Anterior cingulate cortex (tissue), 58 donors: ENCODE measurements at places on chromosomes 7 and 10.

DNA sequence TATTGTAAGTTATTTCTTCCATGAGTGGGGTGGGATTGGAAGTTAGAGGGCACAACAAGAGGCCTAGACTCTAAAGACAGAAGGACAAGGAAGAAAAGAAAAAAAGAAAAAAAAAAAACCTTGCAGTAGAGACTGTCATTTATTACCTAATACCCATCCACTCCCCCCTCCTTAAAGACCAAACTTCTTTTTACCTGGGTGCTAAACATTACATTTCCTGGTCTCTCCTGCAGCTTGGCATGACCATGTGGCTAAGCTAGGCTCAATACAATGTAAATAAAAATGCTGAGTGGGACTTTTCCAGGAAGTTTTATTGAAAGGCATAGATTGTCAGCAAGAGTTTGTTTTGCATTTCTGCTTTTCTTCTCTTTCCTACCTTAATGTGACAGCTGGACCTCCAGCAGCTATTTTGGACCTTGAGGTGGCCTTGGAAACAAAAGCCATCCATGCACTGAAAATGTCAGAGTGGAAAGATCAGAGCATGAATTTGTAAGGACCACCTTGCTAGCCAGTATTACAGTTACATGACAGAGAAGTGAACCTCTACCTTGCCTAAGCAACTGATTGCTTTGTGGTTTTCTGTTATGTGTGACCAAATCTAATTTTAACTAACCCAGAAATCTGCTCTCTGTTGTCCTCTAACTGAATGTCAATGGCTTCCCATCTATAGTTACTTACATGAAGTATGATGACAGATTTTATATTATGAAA is 81.3 kb upstream of the SFMBT2 start:
- no peak for DNase-seq

- DNase-seq = peak; percentile 27
These were observed 2.3 kb downstream of the LRRTM3 start for GRCh38 chr10:66927971-66928770.

GRCh38 chr7:17038160-17038782 is 156.5 kb upstream of the AGR3 start:
- no peak for DNase-seq

GRCh38 chr7:74606101-74606908 is 51.2 kb upstream of the GTF2I start:
- DNase-seq = peak; percentile 66

DNA sequence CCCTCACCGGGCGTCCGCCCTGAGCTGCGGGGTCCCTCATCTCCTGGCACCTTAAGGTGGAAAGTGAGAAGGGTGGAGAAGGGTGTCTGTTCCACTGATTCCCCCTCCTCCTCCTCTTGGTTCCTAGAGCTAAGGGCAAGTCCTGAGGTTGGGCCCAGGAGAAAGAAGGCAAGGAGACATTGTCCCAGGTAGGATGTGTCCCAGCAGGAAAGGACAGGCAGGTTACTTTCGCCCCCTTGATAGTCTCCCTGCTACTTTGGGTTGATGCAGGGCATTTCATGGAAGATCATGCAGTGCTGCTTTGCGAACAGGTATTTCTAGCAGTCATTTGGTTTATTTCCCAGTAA is 582 bp downstream of the STEAP2 start:
- DNase-seq = no peak

GRCh38 chr10:30160271-30160982 is 101.0 kb upstream of the JCAD start:
- no peak for DNase-seq

DNA sequence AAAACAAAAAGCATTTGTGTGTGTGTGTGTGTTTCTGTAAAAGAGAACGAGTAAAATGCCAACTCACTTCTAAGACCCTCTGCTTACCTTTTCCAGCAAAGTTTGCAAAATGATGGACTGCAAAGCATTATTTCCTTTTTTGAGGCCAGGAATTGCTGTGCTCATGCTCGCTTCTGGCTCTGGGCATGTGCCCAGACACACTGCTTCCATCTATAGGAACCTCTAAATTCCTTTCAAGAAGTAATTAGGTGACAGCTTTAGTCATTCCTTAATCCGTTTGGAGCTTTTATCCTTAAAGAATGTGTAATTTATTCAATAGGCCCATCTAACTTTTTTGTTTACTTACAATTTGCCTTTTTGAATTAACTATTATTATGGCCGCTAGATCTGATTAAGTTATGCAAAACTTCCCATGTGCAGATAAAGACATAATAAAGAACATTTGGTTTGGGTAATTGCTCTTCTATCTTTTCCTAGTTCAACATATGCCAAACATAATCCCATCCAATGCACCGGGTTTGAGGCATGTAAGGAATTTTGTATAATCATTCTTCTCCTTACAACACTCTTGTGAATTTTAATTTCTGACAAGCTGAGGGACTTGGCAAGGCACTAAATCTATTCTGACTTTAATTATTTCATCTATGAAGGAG is 34.7 kb downstream of the A1CF start:
- DNase-seq = no peak

- no peak for DNase-seq
These were observed 44.3 kb downstream of the TRRAP start for GRCh38 chr7:98922392-98923187.

DNA sequence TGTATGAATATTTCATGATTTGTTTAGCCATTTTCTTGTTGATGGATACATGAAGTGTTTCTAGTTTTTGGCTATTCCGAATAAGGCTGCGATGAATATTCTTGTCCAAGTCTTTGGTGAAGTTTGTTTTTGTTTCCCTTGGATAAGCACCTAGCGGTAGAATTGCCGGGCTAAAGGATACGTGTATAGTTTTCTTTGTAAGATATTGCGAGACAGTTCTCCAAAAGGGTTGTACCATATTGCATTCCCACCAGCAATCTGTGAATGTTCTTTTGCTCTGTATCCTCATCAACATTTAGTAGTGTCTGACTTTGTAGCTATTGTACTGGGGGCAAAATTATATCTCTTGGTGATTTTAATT is 142.6 kb downstream of the DOCK1 start:
- no peak for DNase-seq

- DNase-seq = no peak
These were observed 26.6 kb downstream of the INPP5A start for GRCh38 chr10:132564249-132564605.

GRCh38 chr7:83469076-83469475 is 179.9 kb downstream of the SEMA3E start:
- no peak for DNase-seq

GRCh38 chr7:94045581-94045980 is 41.4 kb upstream of the BET1 start:
- no peak for DNase-seq

- no peak for DNase-seq
These were observed 199.9 kb upstream of the DPP6 start for GRCh38 chr7:153852261-153852660.

- no peak for DNase-seq
These were observed 2.6 kb upstream of the MBL2 start for GRCh38 chr10:52775132-52775647.

- no peak for DNase-seq
These were observed 439.6 kb downstream of the GLRX3 start for GRCh38 chr10:130575756-130576285.

GRCh38 chr7:129115676-129116075 is 28.8 kb upstream of the TSPAN33 start:
- no peak for DNase-seq

DNA sequence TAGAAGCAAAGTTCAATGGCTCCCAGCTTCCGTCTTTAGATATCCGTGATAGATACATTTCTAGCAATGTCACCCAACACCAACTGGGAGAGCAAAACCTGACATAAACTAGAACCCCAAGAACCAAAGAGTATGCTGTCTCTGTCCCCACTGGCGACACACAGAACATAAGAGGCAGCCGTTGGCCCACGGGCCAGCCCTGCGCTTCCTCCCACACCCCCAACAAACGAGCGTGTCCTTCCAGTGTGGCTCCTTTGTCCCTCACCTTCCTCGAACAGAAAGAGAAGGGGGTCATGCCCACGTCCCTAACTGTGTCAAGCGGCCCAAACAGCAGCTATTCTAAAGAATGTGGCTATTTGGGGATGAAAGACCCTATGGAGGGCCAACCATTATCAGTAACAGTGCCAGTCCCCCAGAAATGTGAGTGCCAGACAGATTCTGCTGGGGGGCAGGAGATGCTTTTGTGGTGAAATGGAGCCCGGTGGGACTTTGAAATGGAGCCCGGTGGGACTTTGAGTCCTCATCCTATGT is 171.9 kb downstream of the USP6NL start:
- DNase-seq = no peak

DNA sequence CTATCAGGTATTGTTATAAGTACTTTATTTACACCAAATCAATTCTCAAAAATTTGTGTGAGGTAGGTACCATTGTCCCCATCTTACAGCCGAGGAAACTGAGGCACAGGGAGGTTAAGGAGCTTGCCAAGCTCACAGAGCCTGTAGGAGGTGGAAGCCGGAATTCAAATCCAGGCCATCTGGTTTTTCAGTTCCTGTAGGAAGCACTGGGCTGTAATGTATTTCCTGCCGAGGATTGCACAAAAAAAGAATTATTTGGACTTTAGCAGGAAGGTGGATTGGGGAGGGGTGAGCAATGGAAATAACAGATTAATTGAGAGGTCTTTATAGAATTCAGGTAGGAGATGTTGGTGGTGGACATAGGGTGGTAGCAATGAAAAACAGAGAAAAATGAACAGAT is 315.3 kb upstream of the AUTS2 start:
- DNase-seq = no peak

GRCh38 chr7:137870078-137870477 is 23.3 kb upstream of the DGKI start:
- DNase-seq = no peak

- no peak for DNase-seq
These were observed 213.9 kb downstream of the CREB5 start for GRCh38 chr7:28626221-28626620.

DNA sequence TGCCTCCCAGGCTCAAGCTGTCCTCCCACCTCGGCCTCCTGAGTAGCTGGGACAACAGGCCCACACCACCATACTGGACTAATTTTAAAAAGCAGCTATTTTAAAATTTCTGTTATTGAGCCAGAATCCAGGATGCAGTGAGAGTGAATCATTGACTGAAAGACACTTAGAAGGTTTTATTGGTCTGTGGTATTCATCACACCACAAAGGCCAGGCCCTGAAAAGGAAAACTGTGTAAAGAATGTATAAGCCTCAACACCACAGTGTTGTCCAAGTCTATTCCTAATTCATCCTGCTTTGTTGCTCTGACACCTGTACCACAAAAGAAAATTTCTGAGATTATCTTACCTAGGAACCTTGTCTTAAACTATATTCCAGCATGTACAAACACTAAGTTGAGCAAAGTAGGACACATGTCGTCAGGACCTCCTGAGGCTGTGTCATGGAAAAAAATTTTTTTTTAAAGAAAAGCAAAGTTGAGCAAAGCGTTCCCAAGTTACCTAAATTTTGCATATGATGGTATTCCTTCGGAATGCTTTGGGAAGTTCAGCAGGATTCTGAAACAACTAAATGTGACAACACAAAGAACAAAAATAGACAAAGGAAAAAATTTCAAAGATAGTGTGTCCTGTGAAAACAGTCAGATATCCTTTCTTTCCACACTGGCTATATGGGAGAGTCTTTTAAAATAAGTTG is 129.6 kb upstream of the MKLN1 start:
- no peak for DNase-seq

DNA sequence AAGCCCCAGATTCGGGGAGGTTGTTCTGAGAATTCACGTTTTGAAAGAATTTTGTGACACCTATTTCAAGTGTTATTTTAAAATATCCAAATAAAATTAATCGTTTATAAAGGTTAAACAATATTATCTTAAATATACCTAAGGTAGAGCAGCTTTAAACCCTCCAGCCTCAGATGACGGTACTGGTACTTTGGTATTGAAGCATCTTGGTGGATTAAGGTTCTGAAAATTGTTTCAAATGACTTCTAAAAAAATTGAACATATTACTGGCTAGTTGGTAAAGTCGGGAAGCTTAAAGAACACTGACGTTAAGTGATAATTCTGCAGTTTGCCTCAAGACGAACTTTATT is 392 bp upstream of the HUS1 start:
- no peak for DNase-seq

DNA sequence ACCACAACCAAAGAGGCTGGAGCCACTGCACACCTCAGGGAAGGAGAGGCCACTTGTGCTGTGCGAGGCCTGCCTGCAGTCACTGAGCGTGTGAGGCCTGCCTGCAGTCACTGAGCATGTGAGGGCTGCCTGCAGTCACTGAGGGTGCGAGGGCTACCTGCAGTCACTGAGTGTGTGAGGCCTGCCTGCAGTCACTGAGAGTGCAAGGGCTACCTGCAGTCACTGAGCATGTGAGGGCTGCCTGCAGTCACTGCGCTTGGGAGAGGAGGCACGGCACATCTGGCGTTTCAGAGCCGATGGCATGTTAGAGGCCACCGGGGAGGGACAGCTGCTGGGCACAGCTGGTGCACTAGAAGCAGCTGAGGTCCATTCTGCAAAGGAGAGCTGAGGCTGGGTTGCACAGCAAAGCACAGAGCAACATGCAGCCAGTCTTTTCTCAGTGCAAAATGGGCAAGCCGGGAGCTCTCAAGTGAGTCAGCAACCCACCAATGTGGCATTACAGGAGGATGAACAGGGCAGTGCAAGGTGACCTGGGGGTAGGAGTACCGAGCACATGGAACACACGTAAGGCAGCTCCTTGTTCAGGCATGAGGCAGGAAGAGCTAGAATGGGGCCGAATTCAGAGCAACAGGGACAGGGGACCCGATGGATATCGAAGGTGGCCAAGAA is 540.1 kb downstream of the PTPRN2 start:
- no peak for DNase-seq

DNA sequence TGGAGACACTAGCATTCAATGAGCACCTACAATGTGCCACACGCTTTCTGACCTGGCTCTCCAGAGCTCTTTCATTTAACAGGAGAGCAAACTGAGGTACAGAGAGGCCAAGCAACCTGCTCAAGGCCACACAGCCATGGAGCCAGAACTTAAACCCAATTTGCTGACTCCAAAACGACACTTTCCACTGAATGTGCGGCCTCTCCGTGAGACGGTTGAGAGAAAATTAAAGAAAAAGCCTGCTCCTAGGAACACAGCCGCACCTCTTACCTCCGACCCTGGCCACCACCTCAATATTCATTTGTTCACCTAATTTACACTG is 42.8 kb downstream of the ZCCHC24 start:
- no peak for DNase-seq

DNA sequence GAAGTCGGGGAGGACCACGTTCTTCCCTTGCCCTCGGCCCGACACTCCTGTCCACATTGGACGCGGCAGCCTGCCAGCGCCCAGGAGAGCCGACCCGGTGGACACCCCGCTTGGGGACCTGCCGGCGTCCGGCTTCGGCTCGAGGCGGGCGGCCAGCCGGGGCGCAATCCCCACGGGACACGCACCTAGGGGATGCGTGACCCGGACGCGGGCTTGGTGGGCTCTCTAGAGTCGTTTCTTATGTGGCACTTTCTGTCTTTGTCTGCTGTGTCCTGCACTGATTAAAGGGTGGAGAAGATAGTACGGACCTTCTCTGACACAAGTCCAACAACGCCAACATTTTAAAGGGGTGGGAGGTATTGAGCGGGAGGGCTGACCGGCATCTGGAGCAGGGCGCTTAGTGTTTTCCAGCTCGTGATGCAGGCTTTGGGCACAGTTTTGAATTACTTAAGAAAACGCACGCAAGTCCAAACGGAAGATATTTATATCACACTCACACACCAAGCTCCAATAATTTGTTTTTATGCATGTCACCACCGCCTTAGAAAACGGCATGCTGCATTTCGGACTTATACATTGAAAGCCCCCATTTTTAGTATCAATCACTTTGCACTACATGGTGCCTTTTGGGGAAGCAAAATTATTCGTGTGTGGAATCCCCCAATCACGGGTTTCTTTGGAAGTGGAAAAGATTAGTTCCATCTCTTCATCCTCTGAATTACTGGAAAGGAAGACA is 3.9 kb upstream of the SPAG6 start:
- no peak for DNase-seq
